ENCODE measurements at places on chromosomes 7 and 10.

DNA sequence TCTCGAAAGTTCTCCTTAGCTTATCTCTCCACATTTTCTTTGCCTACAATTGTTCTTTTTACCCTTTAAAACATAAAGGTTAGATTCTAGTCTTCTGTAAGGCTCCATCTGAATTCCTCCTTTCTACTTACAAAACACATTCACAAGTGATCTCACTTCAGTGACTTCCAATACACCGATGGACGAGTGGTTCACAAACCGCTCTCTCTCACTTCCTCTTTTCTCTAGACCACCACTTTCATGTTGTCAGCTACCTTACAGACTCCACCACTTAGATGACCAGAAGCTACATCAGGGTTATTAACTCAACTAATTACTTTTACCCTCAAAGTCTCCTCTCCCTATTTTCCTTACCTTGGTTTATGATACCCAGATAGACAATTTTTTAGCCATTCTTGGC lies 11.8 kb downstream of the MET start:
- DNase-seq, result no peak

DNA sequence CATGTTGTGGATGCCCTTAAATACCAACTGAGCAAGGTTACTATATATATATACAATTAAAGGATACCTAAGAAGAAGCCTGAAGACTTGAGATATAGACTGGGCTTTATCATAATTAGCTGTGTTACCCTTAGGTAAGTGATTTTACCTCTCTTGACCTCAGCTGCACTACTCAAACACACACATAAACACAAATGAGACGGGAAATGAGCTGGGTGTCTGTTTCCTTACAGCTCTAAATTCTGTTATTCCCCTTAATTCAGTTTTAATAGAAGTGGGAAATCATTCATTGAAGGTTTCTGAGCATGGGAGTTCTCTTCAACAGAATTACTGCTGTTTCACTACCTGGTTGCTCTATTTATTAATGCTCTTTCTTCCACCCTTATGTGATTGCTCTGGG lies 60.7 kb downstream of the GBF1 start:
- DNase-seq, result no peak

GRCh38 chr7:1268866-1269265 lies 36.2 kb downstream of the UNCX start:
- DNase-seq, result no peak

DNA sequence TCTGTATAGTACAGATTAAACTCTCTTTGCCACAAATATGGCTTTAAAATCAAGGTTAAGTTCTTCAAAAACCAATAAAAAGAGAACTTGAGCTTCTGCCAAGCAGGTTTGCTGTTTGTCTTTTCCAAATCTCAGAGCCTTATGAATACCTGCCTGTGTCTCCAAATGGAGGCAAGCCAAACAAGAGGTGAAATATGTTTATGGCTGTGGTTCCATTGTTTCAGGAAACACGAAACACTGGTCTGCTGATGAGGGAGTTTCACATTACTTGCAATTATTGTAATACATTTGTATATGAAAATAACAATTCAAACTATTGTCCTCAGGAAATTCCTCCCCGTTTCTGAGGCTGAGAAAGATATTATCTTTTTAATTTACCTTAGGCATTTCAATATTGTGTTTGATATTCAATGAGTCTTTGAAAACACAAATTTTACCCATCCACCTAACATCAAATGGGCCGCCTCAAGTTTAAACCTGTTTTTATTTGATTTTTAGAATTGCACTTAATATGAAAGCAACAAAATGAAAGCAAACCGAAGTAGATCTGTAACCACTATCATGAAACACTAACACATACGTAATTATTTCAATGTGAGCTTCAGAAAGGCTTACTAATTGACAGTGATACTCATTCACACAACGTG lies 359.3 kb downstream of the HGF start:
- DNase-seq, result no peak

GRCh38 chr7:74627661-74628411 lies 29.7 kb upstream of the GTF2I start:
- DNase-seq, result no peak

GRCh38 chr10:77532068-77532467 lies 105.5 kb downstream of the KCNMA1 start:
- no peak for DNase-seq

DNA sequence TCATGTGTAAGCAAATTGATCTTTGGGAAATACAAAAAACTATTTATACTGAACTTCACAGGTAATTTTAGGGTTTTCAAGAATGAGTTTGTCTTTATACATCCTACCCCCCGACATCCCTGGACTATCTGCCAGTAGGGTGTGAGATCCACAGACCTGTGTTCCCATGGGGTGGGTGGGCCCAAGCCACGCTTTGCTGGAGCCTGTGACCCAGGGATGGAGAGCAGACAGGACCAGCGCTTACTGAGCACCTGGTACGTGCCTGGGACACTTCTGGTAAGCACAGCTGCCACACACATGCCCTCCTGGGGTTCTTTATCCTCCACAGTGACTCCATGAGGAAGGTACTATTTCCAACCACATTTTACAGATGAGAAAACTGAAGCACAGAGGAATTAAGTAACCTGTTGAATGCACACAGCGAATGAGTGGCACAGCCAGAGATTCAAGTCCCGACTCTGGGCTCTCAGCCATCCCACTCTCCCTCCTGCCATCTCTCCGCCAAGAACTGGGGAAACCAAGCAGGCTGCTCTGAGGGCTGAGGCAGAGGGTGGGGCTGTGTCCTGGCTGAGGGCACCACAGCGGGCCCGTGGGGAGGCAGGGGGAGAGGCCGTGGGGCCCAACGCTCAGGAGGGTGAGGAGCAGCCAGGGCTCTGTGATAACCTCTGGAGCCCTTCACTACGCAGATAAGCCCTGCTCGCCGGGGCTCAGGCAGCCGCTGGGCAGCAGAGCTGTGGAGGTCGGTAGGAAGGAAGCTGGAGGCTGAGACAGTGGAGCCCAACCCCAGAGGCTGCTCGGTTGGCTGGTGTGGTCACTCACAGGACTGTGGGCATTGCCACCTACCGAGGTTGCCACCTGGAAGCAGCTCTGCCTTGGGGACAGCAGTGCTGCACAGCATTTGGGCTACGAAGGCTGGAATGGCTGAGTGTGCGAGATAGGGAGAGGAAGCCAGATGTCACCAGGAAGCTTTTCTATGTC lies 124.2 kb downstream of the ARHGAP22 start:
- no peak for DNase-seq
